ENCODE measurements at places on chromosomes 6 and 20.

- no peak for DNase-seq
Observed at GRCh38 chr6:132063204-132063603, 112.0 kb upstream of the CCN2 start.

DNA sequence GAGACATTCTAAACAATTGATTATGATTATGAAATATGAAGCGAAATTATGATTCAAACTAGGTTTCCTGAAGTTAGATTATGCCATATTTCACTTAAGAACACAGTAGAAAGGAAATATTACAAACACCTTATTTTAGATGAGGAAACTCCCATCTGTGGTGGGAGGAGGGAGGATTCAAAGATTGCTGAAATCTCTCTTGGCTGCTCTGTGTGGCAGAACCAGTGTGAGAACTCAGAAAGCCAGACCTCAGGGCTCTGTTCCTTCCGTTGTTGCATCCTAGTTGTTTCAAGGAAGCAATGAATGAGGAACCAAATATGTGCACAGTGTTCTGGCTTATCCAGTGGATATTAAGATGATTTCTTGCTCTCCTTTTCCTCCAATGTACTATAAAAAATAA is 2.1 kb downstream of the TAAR5 start:
- no peak for DNase-seq

GRCh38 chr6:30258204-30258603 is 45.0 kb upstream of the TRIM26 start:
- no peak for DNase-seq

GRCh38 chr20:25477014-25477882 is 69.8 kb downstream of the GINS1 start:
- DNase-seq = no peak

- DNase-seq = peak; percentile 52
Observed at GRCh38 chr6:44052419-44053023, 74.7 kb downstream of the MRPL14 start.

DNA sequence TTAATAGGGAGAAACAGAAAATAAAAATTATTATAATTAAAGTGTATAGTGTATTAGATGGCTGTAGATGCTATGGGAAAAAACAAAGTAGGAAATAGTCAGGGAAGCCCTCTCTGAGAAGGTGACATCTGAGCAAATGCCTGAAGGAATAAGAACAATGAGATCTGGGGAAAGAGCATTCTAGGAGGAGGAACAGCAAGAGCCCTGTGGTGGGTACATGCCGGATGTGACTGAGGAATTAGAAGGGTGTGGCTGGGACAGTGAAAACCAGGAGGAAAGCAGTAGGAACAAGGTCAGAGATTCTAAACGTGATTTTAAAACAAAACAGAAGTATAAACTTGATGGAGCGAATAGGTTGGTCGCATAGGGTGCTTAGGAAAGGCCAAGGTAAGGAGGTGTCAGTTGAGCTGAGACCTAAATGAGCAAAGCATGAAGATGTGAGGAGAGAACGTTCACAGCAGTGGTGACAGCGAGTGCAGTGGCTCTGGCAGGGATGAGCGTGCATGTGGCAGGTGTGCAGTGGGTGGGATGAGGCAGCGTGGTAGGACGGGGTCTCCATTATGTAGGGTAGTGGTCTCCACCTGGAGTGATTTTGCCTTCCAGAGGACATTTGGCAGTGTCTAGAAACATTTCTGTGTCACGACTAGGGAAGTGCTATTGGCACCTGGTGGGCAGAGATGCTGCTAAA is 97.1 kb upstream of the MRPS10 start:
- no peak for DNase-seq

DNA sequence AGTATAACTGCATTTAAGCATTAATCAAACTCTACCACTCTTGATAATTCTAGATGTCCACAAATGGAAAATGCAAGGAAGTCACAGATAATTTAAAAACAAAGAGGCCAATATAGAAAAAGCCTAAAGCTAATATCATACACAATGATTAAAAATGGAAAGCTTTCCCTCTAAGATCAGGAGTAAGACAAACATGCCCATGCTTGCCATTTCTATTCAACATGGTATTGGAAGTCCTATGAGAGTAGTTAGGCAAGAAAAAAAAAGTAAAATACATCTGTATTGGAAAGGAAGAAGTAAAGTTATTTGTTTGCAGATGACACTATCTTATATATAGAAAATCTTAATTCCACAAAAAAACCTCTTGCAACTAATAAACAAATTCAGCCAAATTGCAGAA is 164.6 kb upstream of the FERMT1 start:
- no peak for DNase-seq

- no peak for DNase-seq
Observed at GRCh38 chr6:137044366-137045221, at the start of gene IL20RA. IL20RA (minus strand) TSS chr6:137044965; CDS start chr6:137044728, 237 bp downstream.

DNA sequence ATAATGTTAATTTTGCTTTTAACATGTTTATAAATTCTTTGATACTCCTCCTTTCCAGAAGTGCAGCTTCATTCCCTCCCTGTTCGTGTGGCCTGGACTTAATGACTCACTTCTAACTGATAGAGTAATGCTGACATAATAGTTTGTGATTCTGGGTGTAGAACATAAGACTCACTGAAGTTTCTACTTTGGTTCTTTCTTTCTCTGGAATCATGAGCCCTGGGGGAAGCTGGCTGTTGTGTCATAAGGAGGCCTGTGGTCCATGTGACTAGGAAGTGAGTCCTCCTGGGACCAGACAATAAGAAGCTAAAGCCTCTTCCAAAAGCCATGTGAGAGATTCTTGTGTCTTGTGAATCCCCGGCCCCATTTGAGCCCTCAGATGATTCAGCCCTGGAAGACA is 30.5 kb upstream of the HLA-G start:
- DNase-seq = no peak
